ENCODE measurements at places on chromosomes 3 and 15.

DNA sequence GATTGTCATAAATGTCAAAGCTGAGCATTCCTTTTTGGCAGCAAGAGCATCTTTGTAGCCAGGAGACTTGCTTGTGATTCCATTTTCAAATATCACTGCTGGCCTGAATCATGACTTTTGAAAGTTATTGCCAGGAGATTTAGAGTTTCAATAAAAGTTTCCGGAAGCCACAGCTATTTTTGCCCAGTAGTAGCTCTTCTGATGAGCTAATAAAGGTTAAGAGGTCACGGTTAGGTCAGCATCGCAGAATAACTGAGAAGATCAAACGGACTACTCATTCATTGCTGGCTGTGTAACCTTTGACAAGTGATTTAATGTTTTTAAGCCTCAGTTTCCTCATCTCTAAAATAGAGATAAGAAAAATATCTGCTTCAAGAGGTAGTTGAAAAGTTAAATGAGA, 105.1 kb upstream of the ETV5 start:
- DNase-seq: no peak

DNA sequence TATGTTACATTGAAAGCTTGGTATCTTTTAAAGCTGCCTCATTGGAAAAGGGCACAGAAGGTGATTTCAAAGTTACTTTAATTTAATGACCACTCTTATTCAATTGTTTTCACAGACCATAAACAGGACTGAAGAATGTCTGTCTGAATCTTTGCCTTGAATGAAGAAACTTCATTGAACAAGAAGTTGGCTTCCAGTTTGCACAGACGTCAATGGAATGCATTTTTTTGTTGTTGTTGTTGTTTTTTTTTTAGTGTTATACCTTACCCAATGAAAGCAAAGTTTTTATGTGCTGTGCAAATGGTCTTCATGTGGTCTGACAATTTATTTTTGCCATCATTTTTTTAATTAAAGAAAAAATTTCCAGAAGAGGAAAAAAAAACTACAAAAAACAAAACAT, 602.7 kb upstream of the TGFBR2 start:
- no peak for DNase-seq

DNA sequence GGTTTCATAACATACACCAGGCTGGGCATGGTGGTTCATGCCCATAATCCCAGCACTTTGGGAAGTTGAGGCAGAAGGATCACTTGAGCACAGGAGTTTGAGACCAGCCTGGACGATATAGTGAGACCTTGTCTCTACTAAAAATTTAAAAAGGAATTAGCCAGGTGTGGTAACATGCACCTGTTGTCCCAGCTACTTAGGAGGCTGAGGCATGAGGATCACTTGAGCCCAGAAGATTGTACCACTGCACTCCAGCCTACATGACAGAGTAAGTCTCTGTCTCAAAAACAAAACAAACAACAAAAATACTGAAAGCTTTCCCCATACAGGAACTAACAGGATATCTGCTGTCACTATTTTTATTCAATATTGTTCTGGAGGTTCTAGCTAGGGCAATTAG, 20.9 kb downstream of the GREM1 start:
- DNase-seq: no peak

DNA sequence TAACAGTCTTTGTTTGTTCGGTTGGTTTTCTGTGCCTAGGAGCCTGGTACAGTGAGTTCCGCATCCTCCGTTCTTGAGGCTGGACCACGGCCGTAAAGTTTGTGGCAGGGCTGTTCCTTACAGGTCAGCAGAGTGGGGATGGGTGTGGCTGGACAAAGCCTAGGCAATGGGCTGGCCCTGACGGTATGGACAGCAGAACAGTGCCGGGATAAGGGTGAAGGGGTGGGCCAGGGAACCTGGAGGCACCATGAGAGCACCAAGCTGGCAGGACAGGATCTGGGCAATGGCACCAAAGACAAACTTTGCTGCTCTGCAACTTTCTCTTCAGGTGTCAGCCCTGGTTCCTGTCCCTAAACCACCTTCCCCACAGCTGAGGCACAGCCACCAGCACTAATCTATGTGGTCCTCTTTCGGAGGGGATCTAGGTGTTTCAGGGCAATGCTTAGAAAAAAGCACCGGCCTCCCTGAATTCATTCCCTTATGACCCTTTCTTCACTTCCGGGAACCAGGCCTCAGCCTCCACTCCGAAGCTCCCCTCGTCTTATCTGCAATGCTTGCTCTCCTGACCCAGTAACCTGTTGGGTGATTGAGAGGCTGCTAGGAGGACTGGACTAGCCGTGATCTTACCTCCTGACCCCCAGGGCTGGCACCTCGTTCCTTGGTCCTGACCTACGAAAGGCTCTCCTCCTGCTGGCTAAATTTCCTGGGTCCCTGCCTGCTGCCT, 54.4 kb downstream of the KLHL6 start:
- no peak for DNase-seq

DNA sequence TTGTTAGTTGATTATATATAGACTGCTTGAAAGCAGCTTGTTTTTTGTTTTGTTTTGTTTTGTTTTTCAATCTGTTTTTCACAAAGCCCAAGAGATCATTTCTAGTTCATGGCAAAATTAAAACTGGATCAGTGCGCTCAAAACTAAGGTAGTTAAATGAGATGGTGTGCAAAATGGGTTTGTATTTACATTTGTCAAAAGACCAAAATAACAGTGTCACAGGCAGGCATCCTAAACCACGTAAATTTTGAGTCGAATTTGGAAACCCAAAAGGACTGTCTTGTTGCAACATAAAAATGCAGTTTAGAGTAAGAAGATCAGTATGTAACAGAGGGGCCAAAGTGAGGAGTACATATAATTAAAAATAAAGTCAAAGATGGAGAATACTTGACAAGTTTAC, 2.4 kb downstream of the DMXL2 start:
- DNase-seq: no peak
